Foreskin fibroblast (primary cell): ENCODE measurements at places on chromosomes 4 and X.

DNA sequence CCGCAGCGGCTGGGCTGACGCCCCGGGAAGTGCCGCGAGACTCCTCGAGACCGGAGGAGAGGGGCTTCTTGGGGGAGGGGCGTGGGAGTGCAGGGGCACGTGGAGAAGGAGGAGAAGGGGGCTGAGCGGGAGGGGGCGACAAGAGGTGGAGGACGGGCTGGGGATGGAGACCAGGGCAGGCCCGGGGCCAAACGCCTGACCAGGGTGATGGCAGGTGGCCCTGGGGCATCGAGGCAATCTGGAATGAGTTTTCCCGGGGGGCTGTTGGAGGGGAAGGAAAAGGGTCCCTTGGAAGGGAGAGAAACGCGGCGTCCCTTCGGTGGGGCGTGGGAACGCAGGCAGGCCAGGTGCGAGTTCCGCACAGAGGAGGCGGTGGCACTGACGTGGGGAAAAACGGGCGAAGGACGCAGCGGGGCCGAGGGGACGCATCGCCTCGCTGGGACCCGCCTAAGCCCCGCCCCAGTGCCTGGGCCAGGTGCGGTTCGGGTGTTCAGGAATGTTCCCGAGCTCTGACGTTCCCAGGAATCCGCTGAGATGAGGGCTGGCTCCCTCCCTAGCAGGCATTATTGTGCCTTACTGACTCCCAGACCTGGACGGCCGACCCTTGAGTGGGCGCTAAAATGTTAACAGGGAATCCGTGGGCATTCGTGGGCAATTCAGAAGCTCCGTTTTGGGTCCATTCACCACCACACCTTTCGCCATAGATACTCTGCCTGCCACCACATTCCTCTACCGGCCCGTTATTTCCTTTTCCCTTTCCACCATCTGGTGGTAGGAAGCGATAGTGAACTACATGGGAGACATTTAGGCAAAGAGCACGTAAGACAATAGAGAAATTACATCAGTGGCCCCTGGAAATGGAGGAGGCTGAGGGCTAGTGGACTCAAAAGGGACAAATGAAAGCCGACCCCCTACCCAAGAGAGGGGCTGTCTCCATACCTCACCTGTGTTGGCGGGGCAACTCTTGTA lies 795 bp upstream of the SH3KBP1 start:
- peak; percentile 83 for DNase-seq

DNA sequence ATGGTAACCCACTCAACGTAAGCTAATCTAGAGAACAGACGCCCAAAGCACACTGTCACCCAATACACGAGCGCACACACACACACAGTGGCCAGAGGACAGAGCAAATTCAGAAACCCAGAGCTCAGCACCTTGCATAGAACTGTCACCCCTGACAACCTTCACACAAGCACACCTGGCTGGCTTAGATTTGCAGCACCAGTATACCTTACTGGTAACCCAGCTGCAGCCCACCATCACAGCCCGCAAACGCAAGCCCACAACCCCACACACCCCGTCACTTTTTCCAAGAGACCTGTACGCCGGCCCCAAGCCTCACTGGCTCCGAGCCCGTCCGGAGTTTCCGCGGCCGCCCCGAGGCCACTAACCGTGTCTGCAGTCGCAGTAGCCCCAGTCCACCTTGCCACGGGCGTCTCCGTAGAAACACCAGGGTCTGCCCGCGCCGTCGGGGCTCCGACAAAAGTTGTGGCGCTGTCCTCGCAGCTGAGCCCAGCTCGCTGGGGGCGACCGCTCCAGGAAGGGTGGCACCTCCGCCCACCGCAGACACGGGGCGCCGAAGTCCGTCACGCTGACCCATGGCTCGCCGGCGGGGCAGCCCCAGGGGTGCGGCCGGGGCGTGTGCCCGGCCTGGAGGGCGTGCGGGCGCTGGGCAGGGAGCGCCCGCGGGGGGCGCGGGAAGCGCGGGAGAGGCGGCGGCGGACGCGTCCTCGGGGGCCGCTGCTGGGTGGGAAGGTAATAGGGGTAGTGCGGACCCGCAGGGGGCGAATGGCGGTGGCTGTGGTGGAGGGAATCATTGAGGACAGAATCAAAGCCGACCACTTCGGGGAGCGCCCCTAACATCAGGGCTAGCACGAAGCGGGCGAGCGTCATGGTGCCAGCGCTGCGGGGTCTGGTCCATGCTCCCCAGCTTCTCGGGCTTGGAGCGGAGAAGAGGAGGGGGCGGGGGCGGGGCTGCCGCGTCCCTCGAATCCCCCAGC lies 664 bp downstream of the PRSS12 start:
- peak; percentile 70 for DNase-seq

DNA sequence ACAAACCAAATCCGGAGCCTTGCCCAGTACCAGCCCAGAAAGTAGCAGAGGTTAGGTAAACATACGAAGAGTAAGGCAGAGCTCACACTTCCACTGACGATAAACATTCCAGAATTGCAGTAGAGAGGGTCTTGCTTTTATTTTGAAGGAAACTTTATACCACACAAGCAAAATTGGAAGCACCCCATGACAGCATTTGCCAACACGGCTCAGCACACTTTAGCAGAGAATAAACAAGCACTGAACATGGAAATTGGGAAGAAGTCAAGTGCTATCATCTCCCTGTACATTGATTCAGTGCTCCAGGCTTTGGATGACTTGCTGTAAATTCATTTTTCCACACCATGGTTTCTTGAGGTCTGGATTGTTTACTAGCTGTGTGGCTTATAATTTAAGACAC lies 160.7 kb upstream of the FAM47C start:
- no peak for DNase-seq

GRCh38 chr4:141130947-141131605 lies 2.2 kb downstream of the RNF150 start:
- no peak for DNase-seq

- no peak for DNase-seq
Observed at GRCh38 chr4:59122626-59123025, 2012.4 kb upstream of the IGFBP7 start.

DNA sequence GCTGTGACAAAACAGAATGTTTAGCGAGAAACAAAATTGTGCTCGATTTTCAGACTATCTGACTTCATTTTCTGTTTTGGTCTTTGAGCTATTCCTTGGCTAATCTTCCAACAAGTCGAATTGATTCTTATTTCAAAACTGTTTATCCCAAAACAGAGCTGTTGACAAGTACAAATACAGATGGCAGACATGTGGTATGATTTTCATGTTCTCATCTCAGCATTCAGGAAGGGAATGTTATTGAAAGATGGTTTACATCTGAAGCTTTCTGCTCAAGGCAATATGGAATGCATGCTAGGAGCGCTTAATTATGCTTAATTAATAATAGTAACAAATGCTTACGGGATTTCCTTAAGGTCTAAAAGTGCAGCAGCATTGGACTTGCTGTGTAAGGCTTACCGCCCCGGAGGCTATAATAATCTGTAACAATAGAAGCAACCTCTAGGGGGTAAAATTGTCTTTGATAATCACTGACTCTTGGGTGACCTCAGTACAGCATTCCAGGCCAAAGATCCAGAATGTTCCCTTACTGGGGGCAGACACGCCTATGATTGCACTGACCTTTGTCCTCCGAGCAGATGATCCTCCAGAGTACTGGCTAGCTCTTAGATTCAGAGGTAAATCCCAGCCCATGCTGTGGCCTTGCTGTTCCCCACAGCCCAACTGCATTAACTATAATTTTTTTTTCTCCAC lies 16.4 kb downstream of the LSM6 start:
- DNase-seq, result peak; percentile 36

GRCh38 chrX:37818031-37818430 lies 29.3 kb downstream of the DYNLT3 start:
- no peak for DNase-seq

GRCh38 chr4:110361921-110362320 lies 114.0 kb upstream of the ENPEP start:
- DNase-seq, result peak; percentile 12

GRCh38 chrX:39427492-39427891 lies 626.2 kb downstream of the MID1IP1 start:
- DNase-seq, result peak; percentile 2

DNA sequence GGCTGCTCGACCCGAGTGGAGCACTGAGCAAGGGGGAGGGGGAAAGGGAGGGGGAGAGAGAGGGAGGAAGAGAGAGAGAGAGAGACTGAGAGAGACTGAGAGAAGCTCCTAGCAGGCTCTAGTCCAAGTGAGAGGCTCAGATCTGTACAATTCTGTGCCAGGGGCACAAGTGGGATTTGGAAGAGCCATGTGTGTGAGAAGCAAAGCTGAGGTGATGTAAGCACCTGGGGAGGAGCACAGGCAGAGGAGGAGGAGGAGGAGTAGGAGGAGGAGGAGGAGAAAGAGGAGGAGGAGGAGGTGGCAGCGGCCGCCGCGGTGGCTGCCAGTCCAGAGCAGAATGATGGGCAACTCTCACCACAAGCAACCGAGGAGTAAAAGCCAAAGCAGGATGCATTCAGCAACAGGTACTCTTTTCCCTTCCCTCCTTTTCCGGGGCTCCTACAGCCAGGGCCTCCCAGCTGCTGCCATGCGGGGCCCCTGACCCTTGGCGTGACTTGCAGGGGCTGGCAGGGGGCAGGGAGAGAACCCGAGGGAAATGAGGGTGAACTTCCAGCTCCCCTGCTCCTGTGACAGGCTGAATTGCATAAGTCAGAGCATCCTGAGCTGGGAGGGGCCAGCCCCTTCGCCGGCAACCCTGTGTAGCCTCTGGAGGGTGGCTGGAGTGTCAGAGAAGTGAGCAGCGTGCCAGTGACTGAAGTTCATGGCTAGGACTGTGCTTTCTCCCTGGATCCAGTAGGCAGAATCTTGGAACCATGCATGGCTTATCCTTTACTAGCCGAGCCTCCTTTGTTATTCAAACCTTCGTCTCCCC lies 62.2 kb downstream of the RTL5 start:
- DNase-seq, result no peak

DNA sequence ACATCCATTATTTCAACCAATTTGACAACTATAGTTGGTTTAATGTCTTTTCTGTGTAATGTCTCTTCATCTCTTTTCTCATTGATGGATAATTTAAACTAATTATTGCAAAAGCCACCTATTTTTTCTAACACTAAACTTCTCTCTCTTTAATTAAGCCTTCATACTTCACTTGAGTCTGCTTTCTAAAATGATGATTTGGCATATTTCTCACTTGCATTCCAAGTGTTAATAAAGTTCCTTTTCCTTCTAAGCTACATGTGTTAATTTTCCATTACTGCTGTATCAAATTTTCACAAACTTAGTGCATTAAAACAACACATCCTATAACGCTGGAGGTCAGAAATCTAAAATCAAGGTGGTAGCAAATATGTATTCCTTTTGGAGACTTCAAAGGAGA lies 1743.8 kb upstream of the PCDH7 start:
- DNase-seq, result no peak

DNA sequence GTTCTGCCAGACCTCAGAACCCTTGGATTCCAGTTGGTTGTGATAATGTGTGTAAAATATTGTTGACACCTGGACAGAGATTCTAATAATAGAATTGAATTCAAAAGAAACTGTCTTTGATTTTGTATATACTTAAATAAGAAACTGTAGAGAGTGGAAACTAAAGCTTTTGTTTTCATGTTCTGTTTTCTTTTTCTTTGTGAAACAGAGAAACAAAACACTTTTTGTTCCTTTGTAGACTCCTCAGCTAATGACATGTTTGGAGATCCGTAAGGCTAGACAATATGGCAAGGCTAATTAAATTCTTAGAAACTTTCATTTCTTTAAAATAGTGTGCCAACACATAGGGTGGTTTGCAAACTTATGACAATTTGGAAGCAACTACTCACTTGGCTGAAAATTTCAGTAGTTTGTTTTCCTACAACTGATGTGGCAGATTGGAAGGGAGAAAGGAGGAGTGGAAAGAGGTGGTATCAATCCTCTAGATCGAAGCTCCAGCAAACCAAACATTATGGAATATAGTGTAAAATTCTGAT lies 90.9 kb upstream of the FAT1 start:
- no peak for DNase-seq

- DNase-seq, result no peak
Observed at GRCh38 chr4:105149771-105150170, 3.1 kb downstream of the TET2 start.

DNA sequence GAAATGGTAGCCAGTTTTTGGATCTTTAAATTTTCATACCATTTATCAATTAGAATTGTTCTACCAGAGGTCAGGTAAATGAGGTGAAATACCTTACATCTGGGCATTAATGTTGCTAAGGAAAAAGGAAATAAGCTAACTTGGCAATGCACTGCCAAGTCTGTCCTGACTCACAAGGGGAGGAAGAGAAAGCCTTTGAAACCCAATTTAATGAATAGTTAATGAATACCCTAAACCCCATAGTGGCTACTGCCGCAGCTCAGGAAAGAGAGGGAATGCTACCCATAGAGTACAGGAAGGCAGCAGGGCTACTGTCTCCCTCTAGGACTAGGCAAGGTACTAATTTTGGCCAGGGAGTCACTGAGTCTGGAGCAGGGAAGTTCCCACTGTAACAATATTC lies 16.8 kb upstream of the DHX15 start:
- DNase-seq, result no peak

GRCh38 chr4:110165382-110166286 lies 32.8 kb downstream of the ELOVL6 start:
- DNase-seq, result peak; percentile 78

GRCh38 chr4:110248100-110248499 lies 49.7 kb upstream of the ELOVL6 start:
- no peak for DNase-seq

GRCh38 chr4:156085100-156085499 lies 131.4 kb upstream of the CTSO start:
- DNase-seq, result no peak

- peak; percentile 48 for DNase-seq
Observed at GRCh38 chrX:7147413-7147977, at the start of gene STS. TSS of gene STS (plus strand) at chrX:7147712. CDS start at chrX:7253200, 105,488 bp downstream.

GRCh38 chr4:151658959-151659600 lies 101.7 kb downstream of the GATB start:
- DNase-seq, result peak; percentile 38

GRCh38 chr4:96194993-96195392 lies 355.1 kb downstream of the PDHA2 start:
- no peak for DNase-seq

DNA sequence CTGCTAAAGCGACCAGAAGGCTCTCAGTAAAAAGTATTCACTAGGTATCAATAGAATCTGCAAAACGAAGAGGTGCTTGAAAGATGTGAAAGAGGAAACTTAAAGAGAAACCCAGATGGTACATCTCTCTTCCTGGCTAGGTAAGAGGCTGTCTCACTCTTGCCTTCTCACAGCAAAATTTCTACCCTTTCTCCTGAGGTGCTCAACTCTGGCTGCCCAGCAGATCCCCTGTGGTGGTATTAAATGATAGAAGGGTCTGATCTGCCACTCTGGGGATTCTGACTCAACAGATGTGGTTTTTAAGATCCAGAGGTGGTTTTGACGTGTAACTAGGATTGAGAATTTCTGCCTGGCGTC lies 14.9 kb upstream of the TSPAN5 start:
- DNase-seq, result no peak

GRCh38 chr4:153008578-153009199 lies 72.6 kb downstream of the FHDC1 start:
- no peak for DNase-seq

- no peak for DNase-seq
Observed at GRCh38 chrX:129658429-129658828, 3.7 kb upstream of the APLN start.

- no peak for DNase-seq
Observed at GRCh38 chr4:55896622-55897021, 43.2 kb downstream of the EXOC1 start.

- DNase-seq, result no peak
Observed at GRCh38 chr4:128916832-128917231, 107.3 kb downstream of the JADE1 start.
